ENCODE measurements at places on chromosomes 5 and 9. TPM values are rescaled to one million over a fixed set of nuclear protein-coding genes. Genes with fewer than 3 reads are reported as not detected.

DNA sequence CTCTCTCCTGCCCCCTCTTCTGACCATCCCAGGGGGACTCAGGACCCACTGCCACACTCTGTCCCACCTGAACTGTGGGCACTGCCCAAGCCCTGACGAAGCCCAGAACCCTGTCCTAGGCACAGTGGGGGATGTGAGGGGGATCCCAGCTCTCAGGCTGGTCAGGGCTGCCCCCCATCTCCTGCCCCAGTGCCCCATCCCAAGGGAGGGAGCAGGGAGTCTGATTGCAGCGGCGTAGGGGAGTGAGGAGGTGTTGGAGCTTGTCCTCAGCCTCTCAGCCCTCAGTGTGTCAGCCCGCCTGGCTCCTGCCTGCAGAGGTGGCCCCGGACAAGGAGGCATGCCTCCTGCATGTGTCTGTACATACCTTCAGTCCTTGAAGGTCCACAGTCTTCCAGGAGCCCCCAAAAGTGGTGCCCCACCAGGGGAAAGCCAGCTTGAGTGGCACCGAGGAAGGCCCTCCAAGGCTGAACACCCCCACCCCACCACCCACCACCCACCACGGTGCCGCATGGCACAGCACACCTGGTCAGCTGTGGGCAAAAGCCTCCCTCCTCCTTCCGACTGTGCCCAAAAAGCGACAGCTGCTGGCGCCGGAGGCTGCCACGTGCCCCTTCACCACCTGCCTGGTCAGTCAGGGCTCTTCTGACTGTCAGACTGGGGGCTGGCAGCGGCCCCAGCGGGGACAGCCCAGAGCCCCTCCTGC lies 930 bp downstream of the SARDH start:
- DNase-seq = no peak

DNA sequence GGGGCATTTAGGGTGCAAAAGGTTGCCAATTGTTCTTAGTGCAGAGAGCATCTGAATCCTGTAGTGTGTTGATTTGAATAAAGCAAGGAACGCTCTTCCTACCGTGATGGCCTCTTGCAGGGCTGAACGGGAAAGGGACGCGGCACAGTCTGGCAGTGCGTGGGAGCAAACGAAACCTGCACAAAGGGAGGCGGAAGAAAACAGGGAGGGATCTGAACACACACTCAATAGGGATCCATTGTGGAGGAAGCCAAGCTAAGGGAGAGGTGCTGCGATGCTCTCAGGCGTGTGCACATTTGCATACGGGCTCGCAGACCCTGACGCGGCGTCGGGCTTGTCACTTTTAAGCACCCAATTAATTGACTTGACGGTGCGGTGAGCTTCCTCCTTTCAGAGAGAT lies 414.0 kb upstream of the IRX1 start:
- DNase-seq = no peak

DNA sequence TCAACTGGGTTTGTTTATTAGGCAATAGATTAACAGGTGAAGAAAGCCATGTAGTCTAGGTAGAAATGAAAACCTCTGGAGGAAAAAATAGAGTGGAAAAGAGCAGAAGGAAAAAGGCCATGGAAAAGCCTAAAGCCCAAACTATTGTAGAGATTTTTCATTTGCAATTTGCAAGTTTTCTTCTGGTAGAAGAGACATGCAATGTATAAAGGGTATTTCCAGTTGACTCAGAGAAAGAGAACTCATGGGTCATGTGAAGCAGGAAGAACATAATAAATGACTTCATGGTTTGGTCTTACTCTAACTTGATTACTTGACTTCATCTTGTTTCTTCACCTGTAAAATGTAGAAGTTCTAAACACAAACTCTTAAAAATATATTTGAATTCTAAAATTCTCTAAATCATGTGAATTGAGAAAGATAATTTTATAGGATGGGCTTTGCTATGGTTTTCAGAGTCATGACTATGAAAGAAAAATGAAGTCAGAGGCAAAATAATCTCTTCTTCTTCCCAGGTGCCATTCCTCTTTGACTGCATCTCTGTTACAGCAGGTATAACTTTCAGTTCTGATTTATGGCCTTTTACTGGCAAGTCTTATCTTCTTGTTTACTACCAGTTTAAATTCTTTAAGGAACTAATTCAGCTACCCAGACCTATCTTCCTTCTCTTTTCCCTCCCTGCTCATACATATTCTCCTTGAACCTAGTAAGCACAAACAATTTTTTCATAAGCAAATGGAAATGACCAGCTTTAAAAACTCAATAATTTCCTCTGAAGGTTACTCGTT lies 47.7 kb upstream of the TMC1 start:
- no peak for DNase-seq

GRCh38 chr9:3929345-3930047 lies 370.4 kb downstream of the GLIS3 start:
- DNase-seq = no peak

DNA sequence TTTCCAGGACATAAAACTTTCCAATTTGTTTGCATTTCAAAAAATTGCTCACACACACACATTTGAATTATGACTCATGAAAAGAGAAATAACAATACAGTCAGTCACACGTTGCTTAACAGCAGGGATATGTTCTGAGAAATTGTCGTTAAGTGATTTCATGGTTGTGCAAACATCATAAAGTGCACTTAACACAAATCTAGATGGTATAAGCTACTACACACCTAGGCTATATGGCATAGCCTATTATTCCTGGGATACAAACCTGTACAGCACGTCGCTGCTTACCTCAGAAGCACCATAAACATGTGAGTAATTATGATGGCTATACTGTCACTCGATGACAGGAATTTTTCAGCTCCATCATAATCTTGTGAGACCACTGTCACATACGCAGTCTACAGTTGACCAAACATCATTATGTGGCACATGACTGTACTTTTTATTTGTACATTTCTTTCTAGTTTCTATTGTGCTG lies 378.2 kb downstream of the ACTL7B start:
- no peak for DNase-seq

Gene ROPN1L
- total RNA-seq = 0.29 TPM

All from breast epithelium (tissue), 4 donors.